Thyroid gland (tissue), 4 donors: ENCODE measurements at places on chromosomes 16 and 17. TPM values are rescaled to one million over a fixed set of nuclear protein-coding genes. Genes with fewer than 3 reads are reported as not detected.

GRCh38 chr17:55452139-55452790, 30.6 kb upstream of the MMD start:
- H3K27me3 ChIP-seq, result no peaks in the 10 kb centered on the region
- peaks cover 11% of the 10 kb centered on the region for H3K4me1 ChIP-seq
- DNase-seq, result peak; percentile 18
- no peak overlapping the region for H3K4me3 ChIP-seq
- no peaks in the 10 kb centered on the region for H3K36me3 ChIP-seq
- no peak overlapping the region for H3K27ac ChIP-seq

The NFATC3 gene
- total RNA-seq, result 67.7 TPM

The UTS2R gene
- total RNA-seq, result 0.22 TPM

DNA sequence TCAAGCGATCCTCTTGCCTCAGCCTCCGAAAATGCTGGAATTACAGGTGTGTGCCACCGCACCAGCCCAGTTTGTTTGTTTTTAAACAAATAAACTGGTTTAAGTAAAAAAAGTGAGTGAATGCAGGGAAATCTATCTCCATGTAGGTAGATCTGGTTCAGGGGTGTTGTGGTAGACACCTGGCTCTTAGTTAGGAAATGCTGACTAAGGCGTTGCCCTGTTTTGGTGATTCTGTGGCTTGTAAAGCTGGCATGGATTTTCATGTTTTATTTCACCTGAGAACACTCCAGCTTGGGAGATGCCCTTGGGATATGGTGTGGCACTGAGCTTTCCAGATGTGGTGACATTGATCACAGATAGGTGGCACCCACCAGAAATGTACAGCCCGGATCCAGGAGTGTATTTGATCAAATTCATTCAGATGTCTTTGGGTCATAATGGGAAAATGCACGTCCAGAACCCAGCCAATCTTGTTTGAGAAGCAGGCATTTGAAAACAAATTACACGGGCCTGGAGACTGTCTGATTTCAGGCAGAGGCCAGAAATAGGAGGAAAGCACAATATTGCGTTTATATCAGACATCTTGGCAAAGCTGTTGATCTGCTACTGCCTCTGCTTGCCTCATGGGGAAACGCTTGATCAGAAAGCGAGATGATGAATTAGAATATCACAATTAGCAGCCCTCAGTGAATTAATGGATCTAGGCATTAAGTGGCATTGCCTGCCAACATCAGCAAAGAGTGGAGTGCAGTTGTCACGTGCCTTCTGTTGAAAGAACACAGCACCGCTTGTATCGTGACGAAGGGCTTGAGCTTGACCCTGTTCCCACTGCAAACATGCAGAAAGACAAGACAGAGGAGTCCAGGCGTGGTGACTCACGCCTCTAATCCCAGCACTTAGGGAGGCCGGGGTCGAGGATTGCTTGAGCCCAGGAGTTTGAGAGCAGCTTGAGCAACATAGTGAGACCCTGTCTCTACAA, 7.3 kb upstream of the IL34 start:
- no peaks in the 10 kb centered on the region for H3K4me1 ChIP-seq
- peak; percentile 46 for DNase-seq
- H3K27ac ChIP-seq, result no peak overlapping the region
- no peaks in the 10 kb centered on the region for H3K27me3 ChIP-seq
- H3K4me3 ChIP-seq, result no peak overlapping the region

The CYBA gene
- 383 TPM for total RNA-seq

DNA sequence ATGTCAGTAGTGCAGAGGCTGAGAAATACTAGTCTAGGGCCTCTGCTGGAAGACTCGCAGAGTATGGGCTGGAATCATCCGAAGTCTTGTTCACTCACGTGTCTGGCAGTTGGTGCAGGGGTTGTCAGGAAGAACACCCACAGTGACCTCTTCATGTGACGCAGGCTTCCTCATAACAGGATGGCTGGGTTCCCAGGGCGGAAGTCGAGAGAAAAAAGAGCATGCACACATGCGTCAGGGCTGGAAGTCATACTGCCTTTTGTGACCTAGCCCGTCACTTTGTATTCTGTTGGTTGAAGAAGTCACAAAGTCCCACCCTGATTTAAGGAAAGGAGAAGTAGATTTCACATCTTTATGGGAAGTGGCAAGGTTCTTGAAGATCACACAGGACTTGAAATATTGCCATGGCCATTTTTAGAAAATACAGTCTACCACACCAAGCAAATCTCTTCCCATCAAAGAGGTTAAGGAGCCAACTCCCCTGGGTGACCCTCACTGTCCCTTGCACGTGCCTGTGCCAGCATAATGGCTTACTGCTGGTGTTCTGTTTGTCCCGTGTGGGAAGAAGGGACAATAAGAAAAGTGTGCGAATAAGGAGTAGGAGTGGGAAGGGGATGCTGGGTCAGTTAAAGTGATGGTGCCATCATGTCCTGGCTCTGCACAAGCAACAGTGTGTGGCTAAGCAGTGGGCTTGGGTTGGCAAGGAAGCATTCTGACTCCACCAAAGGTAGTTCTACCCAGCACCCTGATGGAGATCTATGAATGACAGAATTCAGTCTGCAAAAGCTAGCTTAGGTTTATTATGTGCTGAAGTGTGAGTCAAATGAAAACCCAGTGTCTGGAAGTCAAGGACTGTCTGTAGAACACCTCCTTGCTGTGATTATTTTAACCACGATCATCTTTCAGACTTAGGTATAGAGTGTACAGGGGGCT, 28.1 kb downstream of the HEATR3 start:
- peak; percentile 27 for DNase-seq
- H3K4me1 ChIP-seq, result no peaks in the 10 kb centered on the region
- H3K4me3 ChIP-seq, result no peak overlapping the region
- peaks cover 5% of the 10 kb centered on the region for H3K36me3 ChIP-seq
- H3K27me3 ChIP-seq, result no peaks in the 10 kb centered on the region

The MT1E gene
- 450 TPM for total RNA-seq

GRCh38 chr17:82351713-82352488, 7.1 kb upstream of the TEX19 start:
- H3K36me3 ChIP-seq, result no peaks in the 10 kb centered on the region
- no peaks in the 10 kb centered on the region for H3K27me3 ChIP-seq
- no peak overlapping the region for H3K4me3 ChIP-seq

The LYRM1 gene
- 39.7 TPM for total RNA-seq

DNA sequence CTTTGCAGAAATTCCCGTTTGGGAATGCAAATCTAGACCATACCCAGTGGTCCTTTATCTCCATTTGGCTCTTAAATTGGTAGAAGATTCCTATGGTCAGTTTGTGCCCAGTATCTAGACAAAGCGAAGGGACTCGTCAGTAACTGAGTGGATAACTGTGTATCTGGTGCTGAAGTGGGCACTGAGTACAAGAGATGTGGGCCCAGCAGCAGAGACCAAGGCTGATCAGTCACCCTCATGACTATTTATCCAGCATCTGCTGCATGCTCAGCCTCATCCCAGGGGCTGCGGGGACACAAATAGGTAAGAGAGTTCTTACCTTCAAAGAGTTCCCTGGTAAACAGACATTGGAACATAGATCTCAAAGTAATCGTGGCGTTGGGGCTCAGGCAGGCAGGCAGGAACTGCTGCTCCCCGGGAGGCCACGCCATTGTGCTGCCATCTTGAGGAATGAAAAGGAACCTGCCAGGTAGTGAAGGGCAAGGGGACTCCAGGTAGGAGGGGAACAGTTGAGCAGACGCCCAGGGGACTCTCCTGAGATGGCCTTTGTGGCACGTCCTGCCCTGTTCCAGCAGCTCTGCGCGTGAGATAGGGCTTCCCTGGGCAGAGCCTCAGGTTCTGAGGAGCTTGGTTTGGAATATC, 10.3 kb downstream of the NT5M start:
- H3K4me1 ChIP-seq, result no peaks in the 10 kb centered on the region
- no peak overlapping the region for H3K4me3 ChIP-seq
- no peaks in the 10 kb centered on the region for H3K36me3 ChIP-seq
- DNase-seq, result peak; percentile 75
- no peaks in the 10 kb centered on the region for H3K27me3 ChIP-seq

DNA sequence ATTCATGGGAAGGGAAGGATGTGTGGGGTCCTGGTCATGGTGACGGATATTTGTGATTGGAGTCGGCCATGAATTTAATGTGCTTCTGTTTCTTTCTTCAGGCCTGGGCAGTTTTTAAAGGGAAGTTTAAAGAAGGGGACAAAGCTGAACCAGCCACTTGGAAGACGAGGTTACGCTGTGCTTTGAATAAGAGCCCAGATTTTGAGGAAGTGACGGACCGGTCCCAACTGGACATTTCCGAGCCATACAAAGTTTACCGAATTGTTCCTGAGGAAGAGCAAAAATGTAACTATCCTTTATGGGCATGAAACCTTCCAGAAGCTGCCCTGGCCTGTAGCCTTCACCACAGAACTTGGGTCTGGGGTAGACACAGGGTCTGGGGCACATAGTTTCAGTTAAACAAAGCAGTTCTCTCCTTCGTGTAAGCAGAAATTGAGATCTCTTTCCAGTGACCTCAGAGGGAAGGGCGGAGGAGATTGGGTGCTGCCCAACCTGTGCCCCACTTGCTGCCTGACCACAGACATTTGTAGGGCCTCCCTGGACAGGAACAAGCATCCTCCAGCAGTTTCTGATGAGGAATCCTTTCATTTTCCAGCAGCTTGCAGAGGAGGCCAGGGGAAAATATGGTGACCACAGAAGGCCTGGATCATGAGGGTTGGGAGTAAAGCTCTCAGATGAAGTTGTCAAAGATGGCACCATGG, 10.1 kb downstream of the IRF8 start:
- no peak for DNase-seq
- H3K27me3 ChIP-seq, result no peaks in the 10 kb centered on the region
- no peaks in the 10 kb centered on the region for H3K36me3 ChIP-seq
- H3K27ac ChIP-seq, result no peak overlapping the region
- H3K4me3 ChIP-seq, result no peak overlapping the region

DNA sequence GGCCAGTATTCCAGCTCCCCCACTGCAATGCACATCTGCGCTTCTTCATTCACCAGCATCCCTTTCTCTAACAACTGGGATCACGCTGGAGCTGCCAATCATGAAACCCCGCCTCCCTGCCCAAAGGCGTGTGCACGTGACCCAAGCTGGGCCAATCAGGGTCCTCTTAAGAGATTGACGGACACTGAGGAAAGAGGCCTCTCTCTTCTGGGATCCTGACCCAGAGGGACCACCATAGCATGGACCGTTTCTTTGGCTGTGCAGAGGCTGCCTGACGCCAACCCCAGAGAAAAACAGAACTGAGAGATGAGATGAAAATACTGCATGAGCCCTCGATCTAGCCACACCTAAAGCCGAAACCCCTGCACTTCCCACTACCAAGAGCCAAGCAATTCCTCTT, 32.0 kb downstream of the COTL1 start:
- DNase-seq, result no peak
- H3K36me3 ChIP-seq, result no peaks in the 10 kb centered on the region
- H3K4me1 ChIP-seq, result peaks cover 9% of the 10 kb centered on the region
- no peaks in the 10 kb centered on the region for H3K27me3 ChIP-seq
- no peak overlapping the region for H3K4me3 ChIP-seq

GRCh38 chr17:31568121-31568520, 176.6 kb downstream of the RAB11FIP4 start:
- H3K27ac ChIP-seq, result peak overlapping the region; percentile 31
- DNase-seq, result no peak
- H3K36me3 ChIP-seq, result no peaks in the 10 kb centered on the region
- H3K4me3 ChIP-seq, result no peak overlapping the region

DNA sequence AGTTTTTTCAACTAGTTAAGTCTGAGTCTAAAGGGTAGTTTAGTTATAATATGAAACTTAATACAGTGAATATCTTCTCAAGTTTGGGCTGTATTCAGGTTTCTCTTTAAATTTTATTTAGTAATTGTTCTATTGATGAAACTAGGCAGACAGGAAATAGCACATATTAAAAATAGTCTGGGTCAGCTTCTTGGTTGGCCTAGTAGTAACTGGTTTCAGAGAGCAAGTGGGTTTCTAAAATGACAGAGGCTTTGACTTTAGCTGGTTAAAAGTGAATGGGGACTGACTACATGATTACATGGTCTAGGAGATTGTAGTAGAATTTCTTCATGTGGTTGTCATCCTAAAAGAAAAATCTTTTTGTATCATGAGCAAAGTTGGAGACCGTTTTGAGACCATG, 46.8 kb downstream of the OMG start:
- no peaks in the 10 kb centered on the region for H3K4me1 ChIP-seq
- no peak for DNase-seq
- no peak overlapping the region for H3K4me3 ChIP-seq
- no peaks in the 10 kb centered on the region for H3K27me3 ChIP-seq

- H3K27ac ChIP-seq, result no peak overlapping the region
- no peak overlapping the region for H3K4me3 ChIP-seq
- H3K4me1 ChIP-seq, result no peaks in the 10 kb centered on the region
- no peaks in the 10 kb centered on the region for H3K27me3 ChIP-seq
Measured at GRCh38 chr16:49940464-49941224, 84.4 kb upstream of the CNEP1R1 start.

The GLIS2 gene
- total RNA-seq, result 5.5 TPM

- H3K36me3 ChIP-seq, result no peaks in the 10 kb centered on the region
- no peak overlapping the region for H3K4me3 ChIP-seq
- no peak overlapping the region for H3K27ac ChIP-seq
- no peak for DNase-seq
Measured at GRCh38 chr17:51397361-51398127, 137.2 kb downstream of the UTP18 start.

GRCh38 chr16:85330694-85331188, 218.5 kb upstream of the CIBAR2 start:
- no peaks in the 10 kb centered on the region for H3K27me3 ChIP-seq
- no peak overlapping the region for H3K27ac ChIP-seq
- no peak overlapping the region for H3K4me3 ChIP-seq
- no peaks in the 10 kb centered on the region for H3K36me3 ChIP-seq

The C17orf113 gene
- 3.7 TPM for total RNA-seq

GRCh38 chr17:72212041-72212440, 91.2 kb downstream of the SOX9 start:
- DNase-seq, result no peak
- no peak overlapping the region for H3K27ac ChIP-seq
- peaks cover 8% of the 10 kb centered on the region for H3K4me1 ChIP-seq
- no peak overlapping the region for H3K4me3 ChIP-seq
- no peaks in the 10 kb centered on the region for H3K36me3 ChIP-seq

DNA sequence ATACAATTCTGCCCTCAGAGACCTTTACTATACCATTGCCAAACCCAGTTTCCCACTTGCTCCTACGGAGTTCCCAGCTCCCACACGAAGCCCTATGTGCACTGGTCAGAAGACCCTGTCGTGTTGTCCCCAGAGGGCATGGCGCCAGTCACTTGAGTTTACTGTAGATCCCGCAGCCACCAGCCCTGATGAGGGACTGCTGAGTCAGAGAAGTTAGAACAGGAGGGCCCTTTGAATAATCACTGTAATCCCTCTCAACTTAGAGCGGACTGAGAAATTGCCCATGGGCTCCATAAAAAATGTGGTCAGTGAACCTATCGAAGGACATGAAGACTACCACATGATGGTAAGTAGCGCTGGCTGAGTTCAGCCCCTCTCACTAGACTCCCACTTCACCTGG, 9.2 kb downstream of the UBFD1 start:
- H3K4me3 ChIP-seq, result no peak overlapping the region
- no peaks in the 10 kb centered on the region for H3K4me1 ChIP-seq
- H3K27ac ChIP-seq, result no peak overlapping the region
- peaks cover 92% of the 10 kb centered on the region for H3K36me3 ChIP-seq
- DNase-seq, result no peak

The CDR2 gene
- 75.5 TPM for total RNA-seq

The AKAP10 gene
- total RNA-seq, result 65.0 TPM
